Hematopoietic multipotent progenitor cell (in vitro differentiated cells): ENCODE measurements at places on chromosomes 12 and 14. TPM values are rescaled to one million over a fixed set of nuclear protein-coding genes. Genes with fewer than 3 reads are reported as not detected.

Gene DNAH10
- total RNA-seq, result 1.3 TPM

Gene OTOGL
- total RNA-seq, result under 0.01 TPM

Gene SMAGP
- 2.4 TPM for total RNA-seq

Gene RD3L
- total RNA-seq, result not detected

Gene RNASE2
- 11.6 TPM for total RNA-seq

Gene POTEM
- not detected for total RNA-seq

DNA sequence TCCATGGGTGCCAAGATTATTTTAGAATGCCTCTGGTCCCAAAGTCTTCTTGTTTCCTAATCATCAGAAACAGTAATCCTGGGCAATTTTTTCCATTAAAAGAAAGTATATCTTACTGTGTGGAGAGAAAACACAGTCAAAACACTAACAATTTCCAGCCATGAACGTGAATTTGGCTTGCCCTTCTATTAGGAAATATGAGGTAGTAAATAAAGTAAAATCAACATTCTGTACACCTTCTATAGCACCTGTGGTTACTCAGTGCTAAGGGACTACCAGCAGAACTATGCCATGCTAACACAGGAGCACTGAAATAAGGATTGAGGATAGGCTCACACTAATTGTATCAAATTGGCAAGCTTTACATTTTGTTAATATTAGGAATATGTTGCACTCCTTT, 60.1 kb downstream of the NTN4 start:
- DNase-seq, result no peak

- no peak for DNase-seq
These were observed 41.5 kb downstream of the CHGA start for GRCh38 chr14:92964124-92965109.

- no peak for DNase-seq
These were observed 458.9 kb downstream of the NOVA1 start for GRCh38 chr14:26138764-26139445.

DNA sequence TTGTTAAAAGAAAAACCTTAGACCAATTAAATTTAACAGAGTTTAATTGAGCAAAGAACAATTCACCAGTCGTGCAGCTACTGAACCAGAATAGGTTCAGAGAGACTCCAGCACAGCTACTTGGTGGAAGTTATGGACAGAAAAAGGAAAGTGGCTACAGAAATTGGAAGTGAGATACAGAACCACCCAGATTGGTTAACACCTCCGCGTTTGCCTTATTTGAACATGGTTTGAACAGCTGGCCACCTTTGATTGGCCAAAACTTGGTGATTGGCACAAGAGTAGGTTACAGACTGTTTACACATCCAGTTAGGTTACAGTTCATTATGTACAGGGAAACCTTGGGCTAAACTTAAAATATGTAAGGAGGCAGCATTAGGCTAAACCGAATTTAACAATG, 54.9 kb downstream of the SRGAP1 start:
- no peak for DNase-seq

DNA sequence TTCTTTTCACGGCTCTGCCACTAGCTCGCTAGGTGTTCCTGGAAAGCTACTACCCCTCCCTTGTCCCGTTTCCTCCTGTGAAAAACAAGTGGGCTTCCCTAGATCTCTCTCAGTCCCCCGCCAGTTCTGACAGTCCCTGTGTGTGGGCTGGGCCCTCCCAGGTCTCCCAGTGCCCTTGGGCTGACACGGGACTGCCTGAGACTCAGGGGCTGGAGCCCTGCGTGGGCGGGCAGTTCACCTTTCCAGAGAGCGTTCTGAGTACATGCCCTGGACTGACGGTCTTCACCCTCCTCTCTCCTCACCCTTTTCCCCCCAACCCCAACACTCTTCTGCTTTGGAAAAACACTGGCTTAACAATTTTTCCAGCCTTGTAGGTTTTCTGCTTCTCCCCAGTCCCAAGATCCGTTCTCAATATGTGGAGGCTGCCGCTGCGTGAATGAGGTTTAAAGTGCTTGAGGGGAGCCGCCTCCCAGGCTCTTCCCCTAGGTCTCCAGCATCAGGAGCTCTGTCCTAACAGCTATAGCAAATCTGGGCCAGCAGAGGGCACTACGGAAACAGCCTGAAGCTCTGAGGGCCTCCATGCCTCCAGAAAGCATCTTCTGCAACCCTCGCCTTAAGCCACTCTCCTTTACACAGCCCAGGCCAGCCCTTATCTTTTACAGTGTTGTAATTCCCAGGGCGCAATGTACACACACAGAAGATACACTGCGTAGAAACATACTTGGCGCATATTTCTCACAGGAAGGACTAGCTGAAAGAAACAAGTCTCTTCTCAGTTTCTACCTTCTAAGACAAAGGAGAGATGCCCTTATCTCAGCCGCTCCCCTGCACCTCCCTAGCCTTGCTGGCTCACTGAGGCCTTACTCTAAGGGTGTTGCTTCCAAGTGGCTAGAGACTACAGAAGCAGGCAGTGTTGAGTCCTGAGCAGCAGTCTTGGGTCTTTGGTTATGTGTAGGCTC, 10.4 kb upstream of the DCD start:
- peak; percentile 5 for DNase-seq

- DNase-seq, result no peak
These were observed 43.5 kb upstream of the MAP1LC3B2 start for GRCh38 chr12:116515684-116516083.

GRCh38 chr12:75779891-75780496, 251.6 kb downstream of the PHLDA1 start:
- DNase-seq, result no peak

DNA sequence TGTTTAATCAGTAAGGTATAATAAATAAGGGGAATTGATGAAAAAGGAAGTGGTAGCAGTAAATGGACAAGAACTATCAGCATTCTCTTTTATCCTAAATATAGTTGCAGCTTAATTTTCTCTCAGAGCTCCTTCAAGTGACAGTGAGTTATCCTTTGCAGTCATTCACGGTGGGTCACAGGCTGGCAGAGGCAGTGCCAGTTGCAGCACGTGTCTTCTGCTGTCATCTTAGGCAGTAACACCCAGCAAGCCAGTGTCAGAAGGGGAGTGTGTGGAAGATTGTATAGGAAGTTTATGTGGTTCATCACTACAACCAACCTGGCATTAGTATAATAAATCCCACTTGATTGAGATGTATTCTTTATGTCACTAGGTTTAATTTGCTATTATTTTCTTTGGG, 170.0 kb downstream of the CCDC91 start:
- DNase-seq, result no peak

GRCh38 chr14:92501891-92502351, 11.7 kb upstream of the RIN3 start:
- no peak for DNase-seq

GRCh38 chr12:109126784-109127183, 10.4 kb downstream of the ACACB start:
- no peak for DNase-seq

DNA sequence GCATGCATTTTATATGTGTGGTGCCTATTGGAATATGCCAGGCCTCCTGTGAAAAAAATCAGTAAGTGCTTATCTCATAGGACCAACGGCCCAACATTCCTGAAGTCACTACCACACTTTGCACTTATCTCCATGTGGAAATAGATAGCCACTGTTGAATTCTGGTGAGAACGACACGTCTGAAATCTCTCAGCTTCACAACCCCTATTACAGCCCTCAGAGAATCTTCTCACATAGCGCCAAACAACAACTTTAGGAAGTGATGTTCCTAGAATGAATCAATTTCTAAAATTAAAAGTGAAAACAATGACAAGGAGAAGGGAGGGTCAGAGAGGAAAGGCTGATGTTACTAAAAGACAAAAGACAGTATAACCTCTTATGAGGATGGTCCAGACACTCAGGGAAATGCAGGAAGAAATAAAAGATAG, 270.8 kb upstream of the BTG1 start:
- DNase-seq, result no peak

GRCh38 chr14:72554994-72555608, 338.8 kb downstream of the DPF3 start:
- no peak for DNase-seq
